ENCODE measurements at places on chromosomes 11 and 22.

- no peak for DNase-seq
Observed at GRCh38 chr11:2361565-2361964, 15.5 kb upstream of the CD81 start.

- no peak for DNase-seq
Observed at GRCh38 chr11:72721689-72722049, 30.5 kb downstream of the ARAP1 start.

- no peak for DNase-seq
Observed at GRCh38 chr22:29707010-29707409, 12.8 kb upstream of the CABP7 start.

DNA sequence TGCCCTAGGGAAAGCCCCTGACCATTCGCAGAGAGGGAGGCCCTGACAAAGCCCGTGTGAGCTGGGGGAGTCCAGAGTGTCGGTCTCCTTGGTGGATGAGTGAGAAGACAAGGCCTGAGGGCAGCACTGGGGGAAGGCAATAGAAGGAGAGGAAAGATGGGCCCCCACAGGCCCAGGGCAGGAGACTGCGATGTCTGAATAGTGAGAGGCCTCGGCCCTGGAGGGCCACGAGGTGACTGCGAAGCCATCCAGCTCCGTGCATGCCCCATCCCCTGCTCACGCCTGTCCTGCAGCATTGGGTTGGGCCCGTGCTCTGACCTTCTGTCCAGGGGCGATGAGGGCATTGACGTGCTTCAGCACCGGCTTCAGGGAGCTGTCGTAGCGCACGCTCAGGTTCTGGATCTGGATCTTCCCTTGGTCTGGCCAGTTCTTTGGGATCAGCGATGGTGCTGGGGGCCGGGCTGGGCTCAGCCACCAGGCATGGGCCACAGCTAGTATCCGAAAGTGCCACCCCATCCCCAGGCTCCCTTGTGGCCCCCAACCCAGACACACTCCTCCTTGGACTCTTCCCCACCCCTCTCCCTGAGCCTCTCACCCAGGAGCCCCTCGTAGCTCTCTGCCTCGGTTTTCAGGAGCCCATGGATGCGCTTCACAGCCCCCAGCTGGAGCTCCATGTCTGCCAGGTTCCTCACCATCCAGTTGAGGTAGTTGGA is 8.3 kb upstream of the KCNJ11 start:
- DNase-seq, result no peak

- no peak for DNase-seq
Observed at GRCh38 chr22:41531715-41532477, 12.4 kb downstream of the POLR3H start.

DNA sequence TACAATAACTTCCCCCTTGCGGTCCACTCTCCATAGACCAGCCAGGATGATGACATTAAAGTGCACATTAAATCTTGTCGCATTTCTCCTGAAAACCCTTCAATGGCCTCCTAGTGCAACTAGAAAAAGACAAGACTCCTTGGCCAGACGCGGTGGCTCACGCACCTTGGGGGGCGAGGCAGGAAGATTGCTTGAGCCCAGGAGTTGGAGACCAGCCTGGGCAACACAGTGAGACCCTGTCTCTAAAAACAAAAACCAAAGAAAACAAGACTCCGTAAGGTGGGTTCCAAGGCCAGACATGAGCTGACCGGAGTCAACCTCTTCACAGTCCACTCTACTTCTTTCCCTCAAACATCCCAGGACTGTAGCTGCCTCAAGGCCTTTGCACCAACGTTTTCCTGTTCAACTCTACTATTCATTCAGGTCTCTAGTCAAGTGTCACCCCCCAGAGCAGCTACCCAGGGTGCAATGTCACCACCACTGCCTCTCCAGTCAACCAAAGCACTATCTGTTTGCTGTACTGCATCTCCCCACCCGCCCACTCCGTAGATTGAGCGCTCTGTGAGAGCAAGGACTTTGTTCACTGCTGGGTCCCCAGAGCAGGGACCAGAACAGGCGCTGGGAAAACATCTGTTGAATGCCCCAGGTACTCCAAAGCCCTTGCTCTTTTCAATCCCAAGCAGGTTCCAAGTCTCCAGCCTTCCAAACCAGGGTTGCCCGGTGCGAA is 739 bp downstream of the ZMAT5 start:
- DNase-seq, result no peak

DNA sequence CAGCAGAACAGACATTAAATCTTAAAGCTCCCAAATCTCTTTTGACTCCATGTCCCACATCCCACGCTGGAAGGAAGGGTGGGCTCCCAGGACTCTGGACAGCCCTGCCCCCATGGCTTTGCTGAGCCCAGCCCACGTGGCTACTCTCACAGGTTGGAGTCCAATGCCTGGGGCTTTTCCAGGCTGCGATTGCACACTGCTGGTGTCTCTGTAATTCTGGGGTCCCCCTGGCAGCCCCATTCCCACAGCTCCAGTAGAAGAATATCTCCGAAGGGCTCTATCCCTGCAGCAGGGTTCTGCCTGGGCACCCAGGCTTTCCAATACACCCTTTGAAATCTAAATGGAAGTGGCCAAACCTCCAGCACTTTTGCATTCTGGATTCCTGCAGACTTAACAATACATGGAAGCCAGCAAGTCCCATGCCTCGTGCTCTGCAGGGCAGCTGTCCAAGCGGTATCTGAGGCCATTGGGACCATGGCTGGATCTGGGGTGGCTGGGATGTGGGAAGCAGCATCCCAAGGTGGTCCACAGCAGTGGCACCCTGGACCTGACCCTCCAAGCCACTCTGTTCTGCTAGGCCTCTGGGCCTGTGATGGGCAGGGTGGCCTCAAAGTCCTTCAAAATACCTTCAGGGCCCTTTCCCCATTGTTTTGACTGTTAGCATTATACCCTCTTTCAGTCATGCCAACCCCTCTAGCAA is 47.9 kb upstream of the TH start:
- no peak for DNase-seq

- DNase-seq, result no peak
Observed at GRCh38 chr11:60788401-60789125, 3.4 kb downstream of the MS4A10 start.

DNA sequence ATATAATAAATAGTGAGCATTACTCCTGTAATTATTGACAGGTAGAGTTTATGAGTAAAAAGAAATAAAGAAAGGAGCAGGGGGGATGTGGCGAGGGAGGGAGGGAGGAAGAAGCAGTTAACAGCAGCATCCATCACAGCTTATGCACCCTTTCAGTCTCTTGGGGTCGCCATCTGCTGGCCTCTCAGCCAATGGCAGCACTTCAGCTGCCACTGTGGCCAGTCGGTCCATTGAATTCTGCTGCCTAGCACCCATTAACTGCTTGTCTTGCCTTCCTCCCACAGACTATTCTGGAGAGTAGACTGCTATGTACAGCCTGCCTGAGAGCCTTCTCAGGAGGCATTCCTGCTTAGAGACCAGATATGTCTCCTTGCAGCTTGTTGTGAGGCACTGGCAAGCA is 388.3 kb downstream of the TENM4 start:
- DNase-seq, result no peak

DNA sequence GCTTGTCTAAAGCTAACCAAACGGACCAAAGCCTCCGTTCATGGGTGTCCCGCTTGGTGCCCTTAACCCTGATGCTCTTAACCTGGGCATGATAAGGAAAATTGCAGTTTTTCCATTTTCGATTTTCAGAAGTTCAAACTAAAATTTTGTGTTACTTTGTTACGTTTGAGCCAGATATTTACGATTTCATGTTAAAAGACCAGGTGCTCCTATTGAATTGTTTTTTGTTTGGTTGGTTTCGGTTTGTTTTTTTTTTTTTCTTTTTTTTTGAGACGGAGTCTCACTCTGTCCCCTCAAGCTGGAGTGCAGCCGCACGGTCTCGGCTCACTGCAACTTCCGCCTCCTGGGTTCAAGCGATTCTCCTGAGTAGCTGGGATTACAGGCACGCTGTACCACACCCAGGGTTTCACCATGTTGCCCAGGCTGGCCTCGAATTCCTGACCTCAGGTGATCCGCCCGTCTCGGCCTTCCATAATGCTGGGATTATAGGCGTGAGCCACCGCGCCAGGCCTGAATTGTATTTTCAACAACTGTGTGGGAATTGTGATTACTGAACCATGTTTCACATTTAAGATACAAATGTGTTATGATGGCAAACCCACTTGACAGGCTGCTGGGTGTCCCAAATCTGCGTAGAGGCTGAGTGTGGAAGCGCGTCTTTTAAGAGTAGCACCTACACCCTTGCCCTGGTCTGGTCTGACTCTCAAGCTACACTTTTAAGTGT is 864 bp upstream of the USP28 start:
- no peak for DNase-seq

DNA sequence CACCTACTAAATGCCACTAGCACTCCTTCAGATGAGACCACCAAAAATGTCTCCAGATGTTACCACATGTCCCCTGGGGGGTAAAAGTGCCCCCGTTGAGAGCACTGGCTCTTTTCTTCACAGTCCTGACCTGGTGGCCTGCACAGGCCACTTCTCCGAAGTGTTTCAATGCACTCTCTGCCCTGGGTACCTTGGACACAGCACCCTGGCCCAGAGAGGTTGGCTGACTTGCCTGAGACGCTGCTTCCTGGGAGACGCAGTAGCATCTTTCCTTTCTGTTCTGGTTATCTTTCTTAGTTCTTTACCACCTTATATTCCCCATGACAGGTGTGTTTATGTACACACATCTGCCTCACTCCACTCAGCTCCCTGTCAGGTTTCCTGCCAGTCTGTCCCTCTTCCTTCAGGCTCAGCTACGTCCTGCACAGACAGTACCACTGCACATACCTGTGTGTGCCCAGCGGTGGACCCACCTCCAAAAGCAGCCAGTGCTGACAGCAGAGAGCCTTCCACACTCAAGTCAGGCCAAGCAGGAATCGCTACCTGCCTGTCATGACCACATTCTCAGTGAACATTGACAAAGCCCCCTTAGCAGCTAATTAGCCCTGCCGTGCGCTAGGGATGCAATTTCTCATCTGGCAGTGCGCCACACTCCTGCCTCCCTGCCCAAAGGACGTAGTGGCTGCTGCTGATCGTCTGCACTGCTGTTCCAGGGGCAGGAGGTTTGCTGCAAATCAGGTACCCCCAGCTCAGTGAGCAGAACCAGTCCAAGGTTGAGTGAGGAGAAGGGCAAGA is 39.0 kb downstream of the FAM83F start:
- DNase-seq, result no peak

- DNase-seq, result peak; percentile 53
Observed at GRCh38 chr11:11025087-11025486, 167.2 kb upstream of the ZBED5 start.

DNA sequence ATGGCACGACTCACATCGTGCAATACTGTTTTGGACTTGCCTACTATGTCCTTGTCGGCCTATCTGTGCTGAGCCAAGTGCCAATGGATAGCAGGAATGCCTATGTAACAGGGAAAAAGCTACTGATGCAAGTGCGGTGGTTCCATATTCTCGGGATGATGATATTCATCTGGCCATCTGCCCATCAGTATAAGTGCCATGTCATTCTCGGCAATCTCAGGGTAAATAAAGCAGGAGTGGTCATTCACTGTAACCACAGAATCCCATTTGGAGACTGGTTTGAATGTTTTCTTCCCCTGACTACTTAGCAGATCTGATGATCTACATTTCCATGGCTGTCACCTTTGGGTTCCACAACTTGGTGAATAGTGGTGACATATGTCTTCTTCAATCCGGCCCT is 20.1 kb downstream of the OOSP3 start:
- no peak for DNase-seq

DNA sequence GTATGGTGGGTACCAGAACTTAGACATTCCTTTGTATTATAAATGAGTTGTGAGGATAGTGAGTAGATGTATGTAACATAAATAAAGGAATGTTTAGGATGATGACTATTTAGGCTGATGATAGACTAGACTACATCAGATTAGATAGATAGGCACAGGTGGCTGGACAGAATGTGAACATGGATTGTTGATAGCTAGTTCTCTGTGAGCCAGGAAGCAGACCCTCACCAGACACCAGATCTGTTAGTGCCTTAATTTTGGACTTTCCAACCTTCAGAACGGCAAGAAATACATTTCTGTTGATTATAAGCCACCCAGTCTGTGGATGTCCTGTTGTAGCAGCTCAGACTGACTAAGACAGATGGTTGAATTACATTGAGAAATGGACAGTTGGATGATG is 99.4 kb downstream of the SWAP70 start:
- no peak for DNase-seq

GRCh38 chr22:49715450-49715849 is 112.2 kb downstream of the BRD1 start:
- no peak for DNase-seq

DNA sequence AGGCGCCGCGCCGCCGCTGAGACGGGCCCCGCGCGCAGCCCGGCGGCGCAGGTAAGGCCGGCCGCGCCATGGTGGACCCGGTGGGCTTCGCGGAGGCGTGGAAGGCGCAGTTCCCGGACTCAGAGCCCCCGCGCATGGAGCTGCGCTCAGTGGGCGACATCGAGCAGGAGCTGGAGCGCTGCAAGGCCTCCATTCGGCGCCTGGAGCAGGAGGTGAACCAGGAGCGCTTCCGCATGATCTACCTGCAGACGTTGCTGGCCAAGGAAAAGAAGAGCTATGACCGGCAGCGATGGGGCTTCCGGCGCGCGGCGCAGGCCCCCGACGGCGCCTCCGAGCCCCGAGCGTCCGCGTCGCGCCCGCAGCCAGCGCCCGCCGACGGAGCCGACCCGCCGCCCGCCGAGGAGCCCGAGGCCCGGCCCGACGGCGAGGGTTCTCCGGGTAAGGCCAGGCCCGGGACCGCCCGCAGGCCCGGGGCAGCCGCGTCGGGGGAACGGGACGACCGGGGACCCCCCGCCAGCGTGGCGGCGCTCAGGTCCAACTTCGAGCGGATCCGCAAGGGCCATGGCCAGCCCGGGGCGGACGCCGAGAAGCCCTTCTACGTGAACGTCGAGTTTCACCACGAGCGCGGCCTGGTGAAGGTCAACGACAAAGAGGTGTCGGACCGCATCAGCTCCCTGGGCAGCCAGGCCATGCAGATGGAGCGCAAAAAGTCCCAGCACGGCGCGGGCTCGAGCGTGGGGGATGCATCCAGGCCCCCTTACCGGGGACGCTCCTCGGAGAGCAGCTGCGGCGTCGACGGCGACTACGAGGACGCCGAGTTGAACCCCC is 798 bp downstream of the BCR start:
- DNase-seq, result no peak

GRCh38 chr22:24444729-24445466 is 17.5 kb downstream of the ADORA2A start:
- DNase-seq, result no peak

GRCh38 chr11:86459002-86459385 is 84.3 kb downstream of the CCDC81 start:
- no peak for DNase-seq

Measured in HS-5 (cell line).